ENCODE measurements at places on chromosomes 1 and 21. TPM values are rescaled to one million over a fixed set of nuclear protein-coding genes. Genes with fewer than 3 reads are reported as not detected.

Gene NPHS2
- not detected for total RNA-seq

Gene PAPPA2
- total RNA-seq = 0.80 TPM

Gene VASH2
- total RNA-seq = 0.14 TPM

Gene NCDN
- 14.4 TPM for total RNA-seq

Gene PRKAB2
- 12.0 TPM for total RNA-seq

Gene FCRL1
- not detected for total RNA-seq

Gene PRRX1
- 4.4 TPM for total RNA-seq

Gene CCDC185
- not detected for total RNA-seq

Gene SLC6A17
- 0.13 TPM for total RNA-seq

Gene GJA9
- total RNA-seq = not detected

Gene CELA2A
- total RNA-seq = not detected

Gene KRTAP11-1
- not detected for total RNA-seq

Gene RHOU
- 0.53 TPM for total RNA-seq

Gene SMPDL3B
- total RNA-seq = 0.27 TPM

Gene LHX8
- total RNA-seq = not detected

Gene RGSL1
- total RNA-seq = not detected

All from thoracic aorta endothelial cell (primary cell).